ENCODE measurements at places on chromosomes 4 and X.

- DNase-seq, result no peak
These were observed 1664.8 kb downstream of the RPA4 start for GRCh38 chrX:98548519-98548918.

DNA sequence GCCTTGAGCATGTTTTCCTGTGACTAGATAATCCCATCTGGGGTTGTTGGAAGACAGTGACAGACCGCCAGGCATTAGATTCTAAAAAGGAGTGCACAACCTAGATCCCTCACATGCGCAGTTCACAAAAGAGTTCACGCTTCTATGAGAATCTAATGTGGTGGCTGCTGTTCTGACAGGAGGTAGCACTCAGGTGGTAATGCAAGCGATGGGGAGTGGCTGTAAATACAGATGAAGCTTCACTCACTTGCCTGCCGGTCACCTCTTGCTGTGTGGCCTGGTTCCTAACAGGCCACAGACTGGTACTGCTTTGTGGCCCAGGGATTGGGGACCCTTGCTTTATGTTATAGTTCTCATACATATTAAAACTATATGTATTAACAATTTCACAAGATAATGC lies 81.9 kb upstream of the TMLHE start:
- no peak for DNase-seq

GRCh38 chrX:21493226-21493830 lies 119.1 kb downstream of the CNKSR2 start:
- no peak for DNase-seq

- no peak for DNase-seq
These were observed 23.8 kb downstream of the AFAP1 start for GRCh38 chr4:7915875-7916242.

DNA sequence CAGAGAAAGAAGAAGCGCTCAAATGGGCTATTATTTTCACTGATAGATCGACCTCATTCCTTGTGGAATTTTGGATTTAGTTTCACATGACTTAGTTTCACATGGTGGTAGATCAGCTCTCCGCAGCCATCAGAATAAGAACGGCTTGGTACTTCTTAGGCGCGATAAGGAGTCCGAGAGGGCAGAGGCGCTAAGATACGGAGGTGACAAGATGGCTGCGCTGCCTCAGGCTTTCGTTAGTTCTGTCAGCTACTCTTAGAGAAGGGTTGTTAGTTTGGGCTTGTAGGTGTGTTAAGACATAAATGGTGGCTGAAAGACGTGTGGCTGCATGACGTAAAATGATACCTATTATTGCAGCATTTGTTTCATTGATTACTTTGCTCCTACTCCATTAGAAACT lies 169.1 kb downstream of the UNC5C start:
- no peak for DNase-seq

GRCh38 chr4:7704091-7704490 lies 235.6 kb downstream of the AFAP1 start:
- DNase-seq, result no peak

- DNase-seq, result no peak
These were observed 103.8 kb upstream of the MID1IP1 start for GRCh38 chrX:38697461-38697860.

DNA sequence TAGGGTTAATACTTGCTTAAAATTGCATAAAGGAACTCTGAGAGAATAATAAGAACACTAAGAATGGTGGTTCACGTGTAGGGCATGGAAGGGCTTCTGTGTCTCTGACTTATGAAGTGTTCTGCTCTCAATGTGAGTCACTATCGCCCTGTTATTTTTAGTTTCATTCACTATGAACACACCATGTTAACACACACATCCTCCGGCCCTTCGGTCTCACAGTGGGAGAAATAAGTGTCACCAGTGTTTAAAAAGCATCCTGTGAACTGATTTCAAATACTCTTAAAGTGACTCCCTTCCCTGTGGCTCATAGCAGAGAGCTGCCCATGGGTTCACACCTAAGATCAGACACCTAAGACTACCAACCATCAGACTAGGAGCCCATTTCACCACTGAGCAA lies 33.8 kb upstream of the FGFBP2 start:
- DNase-seq, result no peak

DNA sequence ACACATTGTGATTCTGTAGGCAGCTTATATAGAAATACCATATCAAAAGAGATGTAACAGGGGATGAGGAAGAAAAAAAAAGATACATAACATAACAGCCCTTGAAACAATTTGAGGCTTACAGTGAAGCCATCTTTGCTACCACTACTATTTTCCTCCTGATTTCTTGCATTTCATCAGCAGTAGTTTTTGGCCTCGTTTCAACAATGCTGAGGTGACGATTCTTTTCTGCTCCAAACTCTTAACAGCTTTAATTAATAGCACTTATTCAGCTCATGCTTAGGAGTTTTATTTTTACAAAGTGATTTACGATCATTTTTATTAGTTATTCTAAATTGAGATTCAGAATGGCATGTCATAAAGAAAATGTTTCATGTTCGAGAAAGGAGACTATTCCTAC lies 163.2 kb downstream of the DCK start:
- no peak for DNase-seq

DNA sequence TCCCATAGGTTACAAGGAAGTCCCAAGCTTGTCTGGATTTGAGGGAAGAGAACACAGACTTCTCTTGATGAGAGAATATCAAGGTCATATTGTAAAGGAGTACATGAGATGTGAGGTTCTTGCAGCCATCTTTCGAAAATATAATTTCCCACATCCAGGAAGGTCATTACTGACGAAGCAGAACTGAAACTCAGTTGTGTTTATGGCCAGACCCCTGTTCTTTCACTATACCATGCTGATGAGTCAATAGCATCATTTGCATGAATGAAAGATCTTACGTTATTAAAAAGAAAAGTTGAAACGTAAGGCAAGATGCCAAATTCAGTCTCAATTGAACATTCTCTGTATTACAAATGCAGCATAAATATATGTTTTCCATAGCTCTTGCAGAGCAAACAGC lies 14.2 kb upstream of the CCDC149 start:
- DNase-seq, result no peak

GRCh38 chr4:11532138-11532537 lies 103.4 kb upstream of the HS3ST1 start:
- no peak for DNase-seq

- DNase-seq, result no peak
These were observed 161.0 kb downstream of the CPXCR1 start for GRCh38 chrX:88908056-88908455.

DNA sequence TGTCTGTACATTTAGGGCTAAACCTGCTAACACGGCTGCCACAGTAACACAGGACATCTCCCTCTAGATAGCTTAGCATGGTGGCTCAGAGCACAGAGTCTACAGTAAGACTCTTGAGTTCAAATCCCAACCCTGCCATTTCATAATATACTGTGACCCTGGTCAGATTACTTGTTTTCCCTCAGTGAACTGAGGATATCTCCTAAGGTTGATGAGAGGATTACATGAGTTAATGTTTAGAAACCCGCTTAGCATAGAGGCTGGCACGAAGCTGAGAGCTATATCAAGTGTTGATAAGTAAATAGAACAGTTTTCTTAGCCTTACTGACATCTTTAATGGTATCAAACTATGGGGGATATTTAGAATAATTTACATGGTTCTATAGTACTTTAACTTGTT lies 37.2 kb downstream of the CASP3 start:
- DNase-seq, result no peak

DNA sequence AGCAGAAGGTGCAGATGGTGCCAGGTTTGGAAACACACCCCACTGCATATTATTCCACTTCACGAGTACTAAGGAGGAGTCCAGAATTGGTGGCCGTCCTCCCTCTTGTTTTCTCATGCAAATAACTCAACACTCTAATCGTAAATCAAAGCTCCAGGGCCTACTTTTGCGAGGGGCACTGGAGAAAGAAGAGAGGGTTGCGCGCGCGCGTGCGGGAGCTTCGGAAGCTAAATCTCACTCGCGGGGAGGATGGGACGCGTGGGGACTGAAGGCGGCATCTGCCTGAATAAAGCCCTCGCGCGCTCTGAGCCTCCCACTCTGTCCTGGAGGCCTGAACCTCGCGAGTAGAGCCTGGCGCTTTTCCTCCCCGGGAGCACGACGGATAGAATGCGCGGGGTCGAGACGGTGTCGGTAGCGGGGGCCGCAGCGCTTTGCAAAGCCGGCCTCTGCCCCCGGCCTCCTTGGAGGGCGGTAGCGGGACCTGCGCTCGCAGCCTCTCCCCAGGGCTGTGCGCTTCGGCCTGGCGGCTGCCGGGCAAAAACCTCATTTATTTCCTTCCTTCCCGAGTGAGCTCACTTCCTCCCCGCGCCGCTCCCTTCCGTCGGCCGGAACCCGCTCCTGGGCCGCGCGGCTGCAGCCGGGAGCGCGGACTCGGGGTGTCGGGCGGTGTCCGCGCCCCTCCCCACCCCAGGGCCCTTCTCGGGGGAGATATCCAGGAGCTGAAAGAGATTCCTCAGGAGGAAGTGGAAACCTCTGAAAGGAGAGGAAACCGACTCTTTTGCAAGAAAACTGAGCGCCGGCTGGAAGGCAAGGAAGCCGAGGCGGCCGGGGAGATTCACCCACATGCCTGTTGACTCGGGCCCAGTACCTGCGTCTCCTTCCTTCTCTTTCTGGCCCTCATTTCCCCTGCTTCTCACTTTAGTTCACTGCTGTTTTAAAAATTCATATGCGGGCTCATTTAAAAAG lies 20.7 kb downstream of the HAND2 start:
- DNase-seq, result no peak

- no peak for DNase-seq
These were observed 7.1 kb downstream of the GPRIN3 start for GRCh38 chr4:89300499-89300898.

DNA sequence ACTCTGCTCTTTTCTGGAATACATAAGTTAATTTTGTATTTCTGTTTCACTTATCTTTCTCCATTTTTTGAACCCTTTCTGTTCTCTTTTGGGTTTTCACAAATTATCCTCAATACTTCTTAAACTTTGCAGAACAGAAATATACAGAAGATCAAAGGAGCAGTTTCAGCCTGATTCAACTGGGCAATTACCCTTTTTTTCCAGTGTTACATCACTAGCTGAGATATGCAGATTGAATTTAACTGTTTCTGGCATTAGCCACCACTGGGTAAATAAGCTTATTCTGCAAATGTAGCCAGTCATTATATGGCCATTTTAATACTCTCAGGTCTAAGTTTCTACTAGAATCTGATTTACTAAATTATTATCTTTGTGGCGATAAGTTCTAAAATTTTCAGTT lies 66.9 kb upstream of the GRID2 start:
- no peak for DNase-seq

- no peak for DNase-seq
These were observed 196.4 kb upstream of the DDX53 start for GRCh38 chrX:22803353-22803752.

- no peak for DNase-seq
These were observed 5.5 kb upstream of the SMIM20 start for GRCh38 chr4:25908491-25908901.

- DNase-seq, result no peak
These were observed 1.9 kb upstream of the MTTP start for GRCh38 chr4:99572527-99573240.

DNA sequence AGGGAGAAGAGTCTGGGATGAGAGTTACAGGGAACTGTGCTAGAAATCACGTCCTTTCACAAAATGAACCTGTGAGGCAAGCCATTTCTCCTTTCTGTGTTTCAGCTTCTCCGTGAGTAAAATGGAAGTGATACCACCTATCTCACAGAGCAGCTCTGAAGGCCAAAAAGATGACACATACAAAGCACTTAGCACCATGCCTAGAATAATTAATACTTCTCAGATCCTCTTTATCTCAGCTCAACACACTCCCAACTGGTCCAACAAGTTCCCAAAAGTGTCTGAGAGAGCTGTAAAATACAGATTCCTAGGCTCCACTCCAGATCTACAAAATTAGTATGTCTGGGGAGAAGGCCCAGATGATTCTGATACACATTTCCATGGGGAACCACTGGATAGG lies 38.3 kb downstream of the LHFPL1 start:
- no peak for DNase-seq

DNA sequence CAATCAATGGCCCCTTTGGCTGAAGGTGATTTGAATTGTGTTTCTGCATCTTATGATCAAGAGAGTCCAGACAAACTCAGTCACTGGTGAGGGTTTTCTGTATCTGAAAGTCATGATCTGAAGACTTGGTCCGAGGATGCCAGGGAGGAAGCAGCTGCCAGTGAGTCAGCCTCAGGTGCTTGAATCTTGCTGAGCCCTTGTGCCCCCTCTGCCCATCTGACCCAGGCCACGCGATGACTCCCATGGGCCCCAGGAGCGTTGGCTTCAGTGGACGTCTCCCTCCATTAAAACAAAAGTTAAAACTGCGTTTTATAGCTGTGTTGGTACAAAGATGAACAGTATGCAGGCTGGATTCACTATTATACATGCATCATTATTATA lies 62.0 kb downstream of the HTRA3 start:
- DNase-seq, result no peak

DNA sequence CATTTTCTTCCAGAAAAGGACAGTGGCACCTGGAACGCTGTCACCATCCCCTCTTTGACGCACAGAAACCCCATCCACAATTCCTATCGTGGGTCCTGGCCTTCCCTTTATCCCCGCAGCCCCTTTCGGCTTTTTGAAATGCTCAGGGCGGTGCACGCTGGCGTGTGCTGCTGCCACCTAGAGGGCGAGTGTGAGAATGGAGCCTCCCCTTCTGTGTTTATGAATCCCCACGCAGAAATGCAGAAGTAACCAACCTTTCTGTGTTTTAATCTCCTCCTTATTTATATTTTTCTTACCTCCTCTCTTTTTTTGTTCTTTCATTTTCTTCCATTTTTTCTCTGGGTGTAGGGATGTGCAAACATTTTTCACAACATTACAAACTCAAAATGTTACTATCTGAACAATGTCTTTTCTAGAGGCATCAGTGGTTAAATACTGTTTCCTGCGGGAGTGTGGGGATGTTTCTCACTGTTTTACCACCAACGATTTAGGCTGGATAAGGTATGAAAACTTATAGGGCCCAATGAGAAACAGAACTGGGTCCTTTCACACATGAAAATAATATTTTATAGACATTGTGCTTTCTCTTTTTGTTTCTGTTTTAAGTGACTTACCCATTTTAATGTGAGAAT lies 50.0 kb downstream of the TMA16 start:
- DNase-seq, result peak; percentile 62

- no peak for DNase-seq
These were observed 4.7 kb downstream of the HS3ST1 start for GRCh38 chr4:11424000-11424399.

- no peak for DNase-seq
These were observed 804.3 kb downstream of the FSTL5 start for GRCh38 chr4:161359491-161359890.

- no peak for DNase-seq
These were observed 175.0 kb upstream of the UGT8 start for GRCh38 chr4:114423582-114423981.

GRCh38 chrX:66050140-66050569 lies 10.3 kb upstream of the VSIG4 start:
- peak; percentile 27 for DNase-seq

GRCh38 chrX:78506248-78506647 lies 152.9 kb downstream of the RTL3 start:
- no peak for DNase-seq

GRCh38 chr4:82599336-82599735 lies 37.5 kb upstream of the TMEM150C start:
- no peak for DNase-seq

DNA sequence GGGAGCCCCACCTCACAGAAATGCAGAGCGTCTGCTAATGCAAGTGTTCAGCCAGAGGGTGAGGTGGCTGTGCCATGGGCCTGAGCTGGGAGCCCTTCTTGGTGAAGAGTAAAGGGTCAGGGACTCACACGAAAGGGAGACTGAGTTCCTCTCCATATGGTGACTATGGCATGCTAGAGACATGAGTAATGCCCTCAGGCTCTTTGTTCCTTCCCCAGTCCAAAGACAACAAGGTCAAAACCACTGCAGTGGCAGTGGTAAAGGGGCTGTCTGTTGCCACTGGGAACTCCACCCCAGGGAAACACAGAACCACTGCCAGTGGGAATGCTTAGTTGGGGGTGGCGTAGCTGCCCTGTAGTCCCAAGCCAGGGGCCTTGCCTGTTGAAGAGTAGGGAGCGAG lies 22.4 kb downstream of the RAB40AL start:
- DNase-seq, result no peak
